ENCODE measurements at places on chromosomes 3 and 15. TPM values are rescaled to one million over a fixed set of nuclear protein-coding genes. Genes with fewer than 3 reads are reported as not detected.
A peak's percentile ranks its signal among the peaks of the same experiment; 100 is the strongest.

DNA sequence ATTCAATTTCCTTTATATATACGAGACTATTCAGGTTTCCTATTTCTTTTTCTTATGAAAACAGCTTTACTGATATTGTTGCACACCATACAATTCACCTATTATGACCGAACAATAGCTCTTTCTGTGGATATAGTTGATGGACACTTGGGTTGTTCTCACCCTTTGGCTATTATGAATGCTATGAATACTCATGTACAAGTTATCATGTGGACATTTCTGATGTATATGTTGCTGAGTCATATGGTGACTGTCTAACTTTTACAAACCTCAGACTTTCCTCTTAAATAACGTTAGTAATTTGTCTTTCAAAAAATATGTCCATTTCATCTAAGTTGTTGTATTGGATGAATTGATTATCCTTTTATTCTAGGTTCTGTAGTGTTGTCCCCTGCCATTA, 15.7 kb upstream of the USF3 start:
- DNase-seq, result peak; percentile 65

ZNF35 gene
- total RNA-seq, result 19.8 TPM

AGBL1 gene
- not detected for total RNA-seq

DNA sequence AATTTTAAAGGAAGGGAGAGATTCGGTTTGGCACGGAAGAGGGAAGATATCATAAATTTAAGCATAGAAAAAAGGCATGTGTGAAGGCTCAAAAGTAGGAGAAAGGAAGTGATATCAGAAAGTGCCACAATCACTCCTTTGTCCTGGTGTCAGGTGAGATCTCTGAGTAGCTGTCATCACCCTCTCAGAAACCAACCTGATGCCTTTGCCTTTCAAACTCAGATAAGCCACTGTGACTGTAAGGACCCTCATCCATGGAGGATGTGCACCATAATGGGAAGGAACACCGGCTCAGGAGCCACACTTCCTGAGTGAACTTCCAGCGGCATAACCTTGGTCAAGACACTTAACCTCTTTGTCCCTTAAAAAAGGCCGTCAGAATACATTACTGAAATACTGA, 318.7 kb upstream of the SEMA6D start:
- DNase-seq, result peak; percentile 16

- DNase-seq, result no peak
These were observed 1.3 kb downstream of the ZNF445 start for GRCh38 chr3:44476181-44476611.

DNA sequence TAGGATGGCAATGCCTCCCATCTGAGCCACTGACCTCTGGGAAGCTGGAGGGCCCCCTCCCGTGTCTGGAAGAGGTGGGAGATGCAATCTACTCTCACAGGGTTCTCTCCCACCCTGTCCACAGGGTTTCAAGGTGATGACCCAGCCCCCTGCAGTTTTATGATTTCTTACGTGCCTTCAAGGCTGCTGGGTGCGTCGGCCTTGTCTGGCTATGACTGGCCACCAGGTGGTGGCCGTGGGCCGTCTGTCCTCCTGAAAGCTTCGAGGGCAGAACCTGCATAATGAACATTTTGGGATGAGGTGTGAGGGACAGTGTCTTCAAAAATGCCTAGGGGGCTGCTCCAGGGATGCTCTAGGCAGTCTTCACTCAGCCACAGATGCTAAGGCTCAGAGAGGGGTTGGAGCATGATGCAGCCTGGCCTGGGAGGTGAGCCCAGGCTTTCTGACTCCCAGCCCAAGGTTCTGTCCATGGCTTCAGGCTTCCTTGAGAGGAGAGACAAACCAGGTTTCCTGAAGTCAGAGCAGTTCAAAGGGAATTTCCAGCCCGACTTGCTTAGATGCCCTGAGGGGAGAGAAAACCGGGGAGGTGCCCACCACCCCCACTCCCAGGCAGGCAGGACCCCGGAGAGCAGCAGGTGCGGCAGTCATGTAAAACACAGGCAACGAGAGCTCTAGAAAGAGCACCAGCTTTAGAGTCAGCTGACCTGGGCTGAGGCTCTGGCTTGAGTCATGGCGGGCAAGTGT, 18.7 kb downstream of the ISG20 start:
- peak; percentile 52 for DNase-seq

DNA sequence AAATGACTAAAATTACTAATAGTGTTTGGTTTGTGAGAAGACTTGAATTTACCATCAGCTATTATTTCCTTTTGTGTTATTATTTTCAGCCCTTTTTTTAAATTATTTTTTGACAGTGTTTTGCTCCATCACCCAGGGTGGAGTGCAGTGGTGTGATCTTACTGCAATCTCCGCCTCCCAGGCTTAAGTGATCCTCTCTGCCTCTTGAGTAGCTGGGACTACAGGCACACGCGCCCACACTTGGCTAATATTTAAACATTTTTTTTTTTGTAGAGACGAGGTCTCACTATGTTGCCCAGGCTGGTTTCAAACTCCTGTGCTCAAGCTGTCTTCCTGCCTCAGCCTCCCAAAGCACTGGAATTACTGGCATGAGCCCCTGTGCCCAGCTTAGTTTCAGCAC, 31.7 kb upstream of the UTS2B start:
- no peak for DNase-seq

DNA sequence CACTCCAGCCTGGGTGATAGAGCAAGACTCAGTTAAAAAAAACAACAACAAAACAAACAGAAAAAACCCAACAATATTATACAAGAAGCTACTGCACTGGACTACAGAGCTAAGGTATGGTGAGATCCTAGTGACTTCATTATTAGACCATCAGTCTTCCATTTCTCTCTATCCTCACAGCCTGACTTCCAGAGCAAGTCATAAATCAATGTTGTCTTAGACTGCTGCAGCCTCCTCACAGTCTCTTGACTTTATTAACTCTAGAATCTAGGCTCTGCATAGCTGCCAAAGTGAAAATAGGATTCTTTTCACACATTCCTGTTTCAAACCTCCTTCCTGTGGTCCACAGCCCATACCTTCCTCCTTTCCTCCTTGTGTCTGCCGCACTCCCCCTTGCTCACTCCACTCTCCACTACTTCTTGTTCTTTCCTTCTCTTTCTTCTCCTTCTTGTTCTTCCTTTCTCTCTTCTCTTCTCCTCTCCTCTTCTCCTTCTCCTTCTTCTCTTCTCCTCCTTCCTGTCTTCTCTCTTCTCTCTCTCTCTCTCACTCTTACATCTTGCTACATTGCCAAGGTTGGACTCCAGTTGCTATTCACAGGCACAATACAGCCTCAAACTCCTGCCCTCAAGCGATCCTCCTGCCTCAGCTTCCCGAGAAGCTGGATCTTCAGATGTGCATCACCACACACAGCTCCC, 49.4 kb downstream of the CCR4 start:
- DNase-seq, result no peak

DNA sequence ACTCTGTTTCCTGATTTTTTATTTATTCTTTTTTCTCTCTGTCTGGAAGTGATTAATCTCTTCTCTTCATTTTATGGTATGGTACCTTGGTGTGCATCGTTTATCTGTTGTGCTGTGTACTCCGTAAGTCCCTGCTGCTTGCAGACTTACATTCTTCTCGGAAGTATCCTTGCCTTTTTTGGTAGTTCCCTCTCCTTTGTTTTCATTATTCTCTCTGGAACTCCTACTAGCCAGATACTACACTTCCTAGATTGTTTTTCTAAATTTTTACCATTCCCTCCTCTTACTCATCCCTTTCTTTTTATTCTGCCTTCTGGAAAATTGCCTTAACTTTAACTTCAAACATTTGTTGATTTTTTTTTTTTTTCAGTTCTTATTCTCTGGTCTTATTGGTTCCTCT, 27.2 kb downstream of the PIK3CA start:
- no peak for DNase-seq

SV2B gene
- 0.10 TPM for total RNA-seq

- DNase-seq, result no peak
These were observed 16.7 kb downstream of the TPRG1 start for GRCh38 chr3:189188466-189188865.

DNA sequence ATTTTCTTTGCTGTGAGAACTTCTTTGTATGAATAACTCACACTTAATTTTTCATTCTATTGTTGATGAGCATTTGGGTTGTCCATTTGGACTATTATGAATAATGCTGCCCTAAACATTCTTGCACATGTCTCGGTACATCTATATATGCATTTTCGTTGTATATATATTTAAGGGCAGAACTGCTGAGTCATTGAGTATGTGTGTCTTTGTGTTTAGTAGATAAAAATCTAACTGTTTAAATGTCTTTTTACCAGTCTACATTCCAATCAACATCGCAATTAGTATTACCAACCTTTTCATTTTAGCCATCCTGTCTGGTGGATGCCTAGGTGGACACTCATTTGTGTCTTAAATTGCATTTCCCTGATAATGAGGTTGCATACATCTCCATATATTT, 144.4 kb downstream of the UACA start:
- DNase-seq, result no peak

GRCh38 chr3:133137042-133137996, 99.1 kb downstream of the TMEM108 start:
- no peak for DNase-seq

- DNase-seq, result no peak
These were observed 18.3 kb downstream of the SLC12A8 start for GRCh38 chr3:125194061-125194848.

DNA sequence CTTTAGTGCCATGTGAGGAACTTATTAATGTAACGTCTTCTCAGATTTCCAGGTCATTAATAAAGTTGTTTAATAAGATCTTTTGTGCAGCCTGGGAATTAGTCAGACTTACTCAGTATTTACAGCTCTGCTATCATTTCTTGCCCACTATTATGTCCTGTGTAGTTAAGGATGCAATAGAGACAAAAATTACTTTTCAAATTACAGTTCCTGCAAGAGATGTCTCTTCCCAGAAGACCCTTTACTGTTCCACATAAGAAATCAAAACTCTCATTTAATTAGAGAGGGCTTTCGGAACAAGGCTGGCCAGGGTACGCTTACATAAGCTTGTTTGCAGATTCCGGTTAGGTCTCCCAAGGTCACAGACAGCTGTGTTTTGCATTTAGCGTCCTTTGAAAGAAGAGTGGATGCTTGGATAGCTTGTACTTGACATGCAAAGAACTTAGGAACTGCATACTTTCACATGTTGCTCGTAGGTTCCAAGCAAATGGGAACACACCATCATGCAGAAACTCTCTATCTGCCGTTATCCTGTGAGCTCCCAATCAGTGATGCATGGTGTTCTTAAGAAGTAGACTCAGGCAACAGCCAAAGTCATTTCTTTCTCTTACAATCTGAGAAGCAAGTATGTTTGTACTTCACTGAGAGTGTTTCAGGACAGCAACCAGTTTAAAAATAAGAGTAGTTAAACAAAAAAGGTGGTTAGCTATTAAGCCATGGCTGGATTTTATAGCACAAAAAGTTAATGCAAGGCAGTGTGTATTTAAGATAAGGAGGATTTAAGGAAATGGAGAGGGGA, 37.4 kb downstream of the FILIP1L start:
- no peak for DNase-seq

DNA sequence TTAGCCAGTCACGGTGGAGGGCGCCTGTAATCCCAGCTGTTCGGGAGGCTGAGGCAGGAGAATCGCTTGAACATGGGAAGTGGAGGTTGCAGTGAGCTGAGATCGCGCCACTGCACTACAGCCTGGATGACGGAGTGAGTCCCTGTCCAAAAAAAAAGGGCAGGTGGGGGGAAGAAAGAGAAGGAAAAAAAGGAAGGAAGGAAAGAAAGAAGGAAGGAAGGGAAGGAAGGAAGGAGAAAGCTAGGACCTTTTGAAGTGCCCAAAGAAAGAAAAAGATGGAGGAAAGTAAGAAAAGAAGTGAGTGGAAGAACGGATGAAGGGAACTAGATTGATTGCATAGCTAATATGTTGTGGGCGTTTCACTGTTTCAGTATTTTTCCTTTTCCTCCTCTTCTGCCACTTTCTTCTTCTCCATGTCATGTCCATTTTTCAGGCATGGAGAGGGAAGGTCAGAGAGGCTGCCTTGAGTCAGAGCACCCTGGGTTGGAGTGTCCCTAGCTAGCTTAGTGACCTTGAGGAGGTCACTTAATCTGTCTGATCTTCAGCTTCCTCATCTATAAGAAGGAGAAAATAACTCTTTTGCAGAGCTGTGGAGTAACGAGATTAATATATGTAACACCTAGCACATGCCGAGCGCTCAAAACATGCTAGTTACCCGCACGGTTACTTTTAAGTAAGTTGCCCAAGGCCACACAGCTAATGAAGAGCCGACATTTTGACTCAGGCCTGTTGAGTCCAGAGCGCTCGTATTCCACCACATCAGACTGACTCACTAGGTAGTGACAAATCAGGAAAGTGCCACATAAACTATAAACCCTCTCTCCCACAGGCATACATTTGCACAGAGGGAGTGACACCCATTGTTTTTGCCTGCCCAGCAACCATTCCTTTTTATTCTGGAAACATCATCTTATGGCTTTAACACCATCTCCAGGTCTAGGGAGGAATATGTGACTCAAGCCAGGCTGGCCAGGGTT, 42.2 kb downstream of the BHLHE40 start:
- peak; percentile 92 for DNase-seq

DNA sequence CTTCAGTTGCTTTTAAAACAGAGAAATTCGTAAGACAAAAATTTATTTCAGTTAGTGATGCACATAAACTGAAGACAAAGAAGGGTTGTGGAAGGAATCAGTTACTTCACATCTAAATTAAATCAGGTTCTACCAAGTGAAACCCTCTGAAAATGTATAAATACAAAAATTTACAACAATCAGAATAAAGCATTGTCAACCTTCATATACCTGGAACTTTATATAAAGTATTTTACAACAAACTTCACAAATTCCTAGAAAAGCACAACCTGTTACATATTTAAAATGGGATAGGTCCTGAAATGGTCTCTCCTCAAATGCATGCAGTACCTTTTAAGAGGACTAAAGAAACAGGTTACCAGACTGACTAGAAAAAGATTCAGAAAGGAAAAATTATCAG, 26.9 kb downstream of the ATOSA start:
- no peak for DNase-seq

DNA sequence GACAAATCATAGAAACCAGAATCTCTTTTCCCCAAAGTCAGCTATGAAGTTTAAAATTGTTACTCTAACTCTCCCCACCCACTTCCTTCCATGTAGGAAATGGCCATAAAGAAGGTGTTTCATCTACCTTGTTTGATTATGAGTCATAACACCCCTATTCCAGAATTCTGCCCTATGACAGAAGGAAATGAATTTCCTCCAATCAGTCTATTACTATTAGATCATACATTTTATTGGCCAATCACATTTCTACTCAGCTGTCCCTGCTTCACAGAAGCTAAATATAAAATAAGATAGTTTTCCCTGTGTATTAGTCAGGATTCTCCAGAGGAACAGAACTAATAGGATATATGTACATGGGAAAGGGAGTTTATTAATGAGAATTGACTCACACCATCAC, 102.1 kb downstream of the TGFBR2 start:
- peak; percentile 50 for DNase-seq

DNA sequence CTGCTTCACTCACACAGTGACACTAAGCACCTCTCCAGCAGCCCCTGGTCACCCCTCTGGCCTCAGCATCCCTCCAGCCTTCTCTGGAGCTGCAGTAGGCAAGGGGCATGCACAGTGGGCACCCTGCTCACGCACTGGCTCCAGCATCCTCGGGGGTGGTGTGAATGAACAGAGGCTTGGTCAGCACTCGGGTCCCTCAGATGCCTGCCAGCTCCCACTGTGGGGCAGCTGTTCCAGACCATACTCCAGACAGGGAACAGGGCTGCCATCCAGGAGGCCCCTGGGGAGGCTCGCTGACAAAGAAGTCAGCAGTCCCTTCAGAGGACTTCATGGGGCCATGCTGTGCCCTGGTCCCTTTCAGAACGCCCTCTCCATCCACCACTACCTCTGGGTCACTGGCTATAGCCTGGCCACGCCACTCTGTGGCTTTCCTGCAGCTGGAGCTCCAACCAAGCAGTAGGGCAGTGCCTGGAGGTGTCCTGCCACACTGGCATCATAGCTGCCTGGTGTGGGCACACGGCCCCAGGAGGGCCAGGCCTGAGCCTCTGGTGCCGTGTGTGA, 26.3 kb downstream of the ALS2CL start:
- no peak for DNase-seq

LNP1 gene
- 5.2 TPM for total RNA-seq

All from HT1080 (cell line).